ENCODE measurements at places on chromosomes 12 and 14. TPM values are rescaled to one million over a fixed set of nuclear protein-coding genes. Genes with fewer than 3 reads are reported as not detected.

Gene FGF6
- not detected for polyA plus RNA-seq

DNA sequence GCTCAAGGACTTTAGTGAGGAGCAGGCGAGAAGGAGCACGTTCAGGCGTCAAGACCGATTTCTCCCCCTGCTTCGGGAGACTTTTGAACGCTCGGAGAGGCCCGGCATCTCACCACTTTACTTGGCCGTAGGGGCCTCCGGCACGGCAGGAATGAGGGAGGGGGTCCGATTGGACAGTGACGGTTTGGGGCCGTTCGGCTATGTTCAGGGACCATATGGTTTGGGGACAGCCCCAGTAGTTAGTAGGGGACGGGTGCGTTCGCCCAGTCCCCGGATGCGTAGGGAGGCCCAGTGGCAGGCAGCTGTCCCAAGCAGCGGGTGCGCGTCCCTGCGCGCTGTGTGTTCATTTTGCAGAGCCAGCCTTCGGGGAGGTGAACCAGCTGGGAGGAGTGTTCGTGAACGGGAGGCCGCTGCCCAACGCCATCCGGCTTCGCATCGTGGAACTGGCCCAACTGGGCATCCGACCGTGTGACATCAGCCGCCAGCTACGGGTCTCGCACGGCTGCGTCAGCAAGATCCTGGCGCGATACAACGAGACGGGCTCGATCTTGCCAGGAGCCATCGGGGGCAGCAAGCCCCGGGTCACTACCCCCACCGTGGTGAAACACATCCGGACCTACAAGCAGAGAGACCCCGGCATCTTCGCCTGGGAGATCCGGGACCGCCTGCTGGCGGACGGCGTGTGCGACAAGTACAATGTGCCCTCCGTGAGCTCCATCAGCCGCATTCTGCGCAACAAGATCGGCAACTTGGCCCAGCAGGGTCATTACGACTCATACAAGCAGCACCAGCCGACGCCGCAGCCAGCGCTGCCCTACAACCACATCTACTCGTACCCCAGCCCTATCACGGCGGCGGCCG is 1.1 kb downstream of the PAX9 start:
- no peak for DNase-seq

DNA sequence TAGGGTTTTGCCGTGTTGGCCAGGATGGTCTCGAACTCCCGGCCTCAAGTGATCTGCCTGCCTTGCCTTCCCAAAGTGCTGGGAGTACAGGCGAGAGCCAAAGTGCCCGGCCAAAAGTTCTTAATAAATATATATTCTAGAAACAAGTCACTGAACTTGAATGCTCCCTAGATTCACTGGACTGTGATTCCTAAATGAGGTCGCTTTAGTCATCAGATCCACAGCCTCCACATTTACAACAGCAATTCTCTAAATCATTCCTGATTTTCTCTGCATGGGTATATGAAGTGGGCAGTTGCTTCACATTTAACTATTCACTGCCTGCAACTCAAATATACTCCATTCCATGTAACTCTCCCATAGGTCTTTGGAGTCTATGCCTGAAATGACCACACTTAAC is 813.0 kb downstream of the GALC start:
- DNase-seq = no peak

DNA sequence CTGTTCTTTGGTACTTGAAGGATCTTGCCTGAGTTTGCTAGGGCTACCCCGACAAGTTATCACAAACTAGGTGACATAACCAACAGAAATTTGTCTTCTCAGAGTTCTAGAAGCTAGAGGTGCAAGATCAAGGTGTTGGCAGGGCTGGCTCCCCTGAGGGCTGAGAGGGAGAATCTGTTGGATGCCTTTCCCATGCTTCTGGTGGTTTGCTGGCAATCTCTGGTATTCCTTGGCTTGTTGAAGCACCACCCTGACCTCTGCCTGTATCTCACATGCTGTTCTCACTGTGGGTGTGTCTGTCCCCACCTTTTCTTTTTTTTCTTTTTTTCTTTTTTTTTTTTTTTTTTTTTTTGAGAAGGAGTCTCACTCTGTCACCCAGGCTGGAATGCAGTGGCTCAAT is 81.2 kb downstream of the VCPKMT start:
- DNase-seq = no peak

Gene GNB3
- polyA plus RNA-seq = 1.0 TPM

DNA sequence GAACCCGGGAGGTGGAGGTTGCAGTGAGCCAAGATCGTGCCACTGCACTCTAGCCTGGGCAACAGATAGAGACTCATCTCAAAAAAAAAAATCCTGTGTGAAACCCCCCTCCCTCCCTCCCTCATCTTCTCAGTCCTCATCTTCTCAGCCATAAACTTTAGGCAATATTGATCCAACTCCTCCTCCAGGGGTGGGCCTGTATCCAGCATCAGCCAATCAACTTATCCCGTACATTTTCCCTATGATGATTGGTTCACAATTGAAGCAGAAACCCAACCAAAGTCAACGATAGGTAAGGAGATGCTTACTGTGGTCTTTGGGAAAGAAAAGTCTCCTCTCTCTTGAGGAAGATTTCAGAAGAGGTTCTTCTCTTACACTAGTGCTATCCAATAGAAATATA is 33.5 kb upstream of the CIT start:
- no peak for DNase-seq

Gene C12orf54
- not detected for polyA plus RNA-seq

DNA sequence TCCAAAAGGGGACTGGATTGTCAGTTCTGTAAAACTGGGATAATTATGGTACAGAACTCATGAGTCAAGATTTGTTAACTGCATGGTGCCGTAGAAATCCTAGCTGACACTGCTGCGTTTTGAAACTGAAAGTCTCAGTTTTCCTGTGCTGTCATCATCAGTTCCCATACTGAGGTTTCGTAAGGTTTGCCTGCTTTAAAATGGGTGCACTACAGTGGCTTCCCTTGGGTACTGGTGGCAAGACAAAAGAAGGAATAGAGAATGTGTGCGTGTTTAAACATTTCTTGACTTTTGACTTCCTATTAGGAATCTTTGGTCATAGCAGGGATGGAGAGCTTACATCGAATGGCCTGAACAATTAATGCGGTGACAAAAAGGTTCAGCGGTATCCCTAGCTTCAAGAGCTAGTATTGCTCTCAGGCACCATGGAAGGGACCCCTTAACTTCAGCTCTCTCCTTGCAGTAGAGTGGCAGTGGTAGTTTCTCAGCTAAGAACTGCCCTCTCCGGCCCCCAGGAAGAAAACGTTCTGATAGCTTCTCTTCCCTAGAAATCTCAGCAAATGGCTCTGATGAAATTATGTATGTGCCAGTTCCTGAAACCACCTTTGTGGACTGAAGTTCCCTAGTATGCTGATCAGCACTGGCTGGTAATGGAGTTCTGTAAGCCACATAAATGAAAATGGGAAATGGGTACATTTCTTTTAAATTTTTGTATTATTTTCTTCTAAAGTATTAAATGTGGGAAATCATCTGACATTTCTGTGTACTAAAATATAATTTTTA is 28.9 kb downstream of the ANO6 start:
- DNase-seq = no peak

GRCh38 chr14:68394118-68394763 is 398.6 kb downstream of the ZFP36L1 start:
- no peak for DNase-seq

DNA sequence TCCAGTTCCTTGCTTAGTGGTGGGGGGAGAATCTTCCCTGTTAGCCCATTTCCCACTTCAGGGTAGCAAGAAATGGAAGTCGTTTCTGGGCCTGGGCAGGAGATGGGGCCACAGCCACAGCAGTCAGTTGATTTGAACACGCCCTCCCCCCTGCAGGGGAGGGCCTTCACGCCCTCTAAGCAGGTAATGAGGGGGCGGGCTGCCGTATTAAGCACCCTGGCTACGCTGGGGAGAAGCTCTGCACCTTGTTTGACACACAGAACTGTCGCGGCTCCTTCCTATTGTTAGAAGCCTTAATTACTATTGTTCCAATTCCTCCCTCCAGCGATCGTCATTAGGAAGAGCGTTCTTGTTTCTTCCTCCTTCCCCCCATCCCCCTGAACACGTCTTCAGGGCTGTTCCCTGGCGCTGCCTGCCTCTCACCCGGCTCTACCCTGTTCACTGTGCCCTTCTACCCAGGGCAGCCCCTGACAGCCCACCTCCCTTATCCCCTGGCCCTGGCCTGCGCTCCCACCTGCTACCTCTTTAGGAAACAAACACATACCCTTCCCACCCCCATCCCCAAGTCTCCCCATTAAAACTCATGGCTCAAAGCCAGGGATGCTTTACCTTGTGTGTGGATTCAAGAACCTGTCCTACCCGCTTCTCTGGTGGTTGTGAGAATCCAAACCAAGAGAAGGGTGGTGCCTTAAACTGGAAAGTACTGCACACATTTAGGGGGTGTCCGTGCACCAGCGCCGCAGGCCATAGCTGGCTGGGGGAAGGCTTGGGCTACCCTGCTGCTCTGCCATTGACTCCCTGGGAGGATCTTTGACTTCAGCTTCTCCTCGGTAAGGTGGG is 137.6 kb downstream of the TSPAN9 start:
- DNase-seq = no peak
